Breast epithelium (tissue), 4 donors: ENCODE measurements at places on chromosomes 7 and 10.

DNA sequence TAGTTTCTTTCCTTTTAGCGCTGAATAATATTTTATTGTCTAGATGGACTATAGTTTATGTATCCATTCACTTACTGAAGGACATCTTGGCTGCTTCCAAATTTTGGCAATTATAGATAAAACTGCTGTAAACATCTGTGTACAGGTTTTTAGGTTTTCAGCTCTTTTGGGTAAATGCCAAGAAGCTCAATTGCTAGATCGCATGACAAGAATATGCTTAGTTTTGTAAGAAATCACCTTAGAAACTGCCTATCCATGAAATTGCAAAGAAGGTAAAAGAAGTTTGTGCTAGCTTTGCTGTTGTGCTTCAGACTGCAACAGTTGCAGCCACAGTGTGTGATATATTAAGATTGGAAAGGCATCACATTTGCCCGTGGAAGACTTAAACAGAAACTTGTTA, 103.2 kb upstream of the TNS3 start:
- no peaks in the 10 kb centered on the region for H3K36me3 ChIP-seq
- H3K4me3 ChIP-seq = no peak overlapping the region
- H3K27me3 ChIP-seq = no peaks in the 10 kb centered on the region
- no peaks in the 10 kb centered on the region for H3K4me1 ChIP-seq
- DNase-seq = no peak

- no peaks in the 10 kb centered on the region for H3K36me3 ChIP-seq
- peaks cover 23% of the 10 kb centered on the region for H3K4me1 ChIP-seq
- peak overlapping the region; percentile 31 for H3K4me3 ChIP-seq
- peak overlapping the region; percentile 96 for H3K27ac ChIP-seq
- no peaks in the 10 kb centered on the region for H3K27me3 ChIP-seq
Measured at GRCh38 chr7:73742338-73742752, 3.7 kb upstream of the ABHD11 start.

DNA sequence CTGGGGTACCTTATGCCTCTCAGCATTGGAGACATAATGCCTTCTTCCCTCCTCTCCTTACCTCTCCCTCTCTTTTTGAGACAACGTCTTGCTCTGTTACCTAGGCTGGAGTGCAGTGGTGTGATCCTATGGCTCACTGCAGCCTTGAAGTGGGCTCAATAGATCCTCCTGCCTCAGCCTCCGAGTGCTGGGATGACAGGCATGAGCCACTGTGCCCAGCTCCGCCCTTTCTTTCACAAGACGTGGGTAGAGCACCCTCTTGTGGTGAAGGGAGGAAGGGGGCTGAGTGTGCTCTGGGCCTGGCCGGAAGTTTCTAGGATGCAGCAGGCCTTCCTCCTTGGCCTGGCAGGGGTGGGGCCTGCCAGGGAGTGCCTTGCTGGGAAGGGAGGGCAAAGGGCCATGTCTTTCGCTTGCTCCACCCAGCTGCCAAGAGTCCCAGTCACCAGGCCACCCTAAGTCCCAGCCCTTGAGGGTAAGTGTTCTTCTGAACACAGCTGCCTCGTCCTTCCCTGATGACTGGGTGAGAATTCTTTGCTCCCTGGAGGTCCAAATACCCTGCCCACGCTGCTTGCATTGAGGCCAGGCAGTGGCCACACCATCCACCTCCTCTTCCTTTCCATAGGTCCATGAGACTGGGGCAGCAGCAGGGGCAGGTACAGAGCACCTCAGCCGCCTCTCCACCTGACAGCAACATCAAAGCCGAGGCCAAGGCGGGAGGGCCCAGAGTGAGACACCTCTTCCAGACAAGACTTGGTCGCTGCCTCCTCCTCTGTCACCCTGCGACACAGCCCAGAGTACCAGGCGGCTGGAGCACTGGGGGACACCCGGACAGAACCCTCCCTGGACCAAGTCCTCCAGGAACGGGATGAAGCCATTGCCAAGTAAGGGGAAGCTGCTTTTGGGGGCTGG, 3.7 kb downstream of the ABHD11 start:
- H3K36me3 ChIP-seq = no peaks in the 10 kb centered on the region
- peak overlapping the region; percentile 80 for H3K27ac ChIP-seq
- H3K27me3 ChIP-seq = no peaks in the 10 kb centered on the region
- DNase-seq = peak; percentile 84
- peaks cover 8% of the 10 kb centered on the region for H3K4me1 ChIP-seq
- H3K4me3 ChIP-seq = no peak overlapping the region

DNA sequence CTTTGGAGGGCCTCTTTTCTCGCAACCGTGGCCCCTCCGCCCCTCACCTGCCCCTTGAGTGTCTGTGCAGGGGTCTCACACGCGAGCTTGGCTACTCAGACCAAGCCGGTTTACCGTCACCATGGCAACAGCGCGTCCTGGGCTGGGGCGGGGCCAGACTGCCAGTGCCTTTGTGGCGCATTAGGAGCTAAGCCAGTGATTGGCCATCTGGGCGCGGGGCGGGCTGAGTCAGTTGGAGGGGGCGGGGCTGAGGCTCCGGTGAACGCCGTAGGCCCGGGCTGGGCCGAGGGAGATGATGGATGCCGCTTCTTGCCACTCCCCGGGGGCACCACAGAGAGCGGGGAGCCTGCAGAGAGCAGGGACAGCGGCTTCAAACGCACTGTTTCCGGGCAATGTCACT, 48.7 kb upstream of the FXYD4 start:
- H3K36me3 ChIP-seq = no peaks in the 10 kb centered on the region
- DNase-seq = peak; percentile 58
- peak overlapping the region; percentile 67 for H3K27ac ChIP-seq
- no peaks in the 10 kb centered on the region for H3K4me1 ChIP-seq
- H3K4me3 ChIP-seq = peak overlapping the region; percentile 34
- H3K27me3 ChIP-seq = no peaks in the 10 kb centered on the region

GRCh38 chr7:55475855-55476803, 96.2 kb downstream of the VOPP1 start:
- H3K4me3 ChIP-seq = no peak overlapping the region
- no peak overlapping the region for H3K27ac ChIP-seq
- no peak for DNase-seq
- H3K4me1 ChIP-seq = no peaks in the 10 kb centered on the region

GRCh38 chr7:17590221-17590620, 291.8 kb downstream of the AHR start:
- H3K27me3 ChIP-seq = no peaks in the 10 kb centered on the region
- no peaks in the 10 kb centered on the region for H3K4me1 ChIP-seq
- no peak overlapping the region for H3K4me3 ChIP-seq
- no peak for DNase-seq
- H3K36me3 ChIP-seq = no peaks in the 10 kb centered on the region
- H3K27ac ChIP-seq = no peak overlapping the region

GRCh38 chr7:98107313-98107721, 655 bp downstream of the LMTK2 start:
- peak overlapping the region; percentile 89 for H3K27ac ChIP-seq
- H3K27me3 ChIP-seq = no peaks in the 10 kb centered on the region
- H3K4me3 ChIP-seq = peak overlapping the region; percentile 99
- H3K36me3 ChIP-seq = no peaks in the 10 kb centered on the region

GRCh38 chr7:108598153-108598552, 28.5 kb downstream of the DNAJB9 start:
- DNase-seq = no peak
- no peak overlapping the region for H3K27ac ChIP-seq
- no peak overlapping the region for H3K4me3 ChIP-seq
- no peaks in the 10 kb centered on the region for H3K4me1 ChIP-seq
- H3K36me3 ChIP-seq = no peaks in the 10 kb centered on the region

DNA sequence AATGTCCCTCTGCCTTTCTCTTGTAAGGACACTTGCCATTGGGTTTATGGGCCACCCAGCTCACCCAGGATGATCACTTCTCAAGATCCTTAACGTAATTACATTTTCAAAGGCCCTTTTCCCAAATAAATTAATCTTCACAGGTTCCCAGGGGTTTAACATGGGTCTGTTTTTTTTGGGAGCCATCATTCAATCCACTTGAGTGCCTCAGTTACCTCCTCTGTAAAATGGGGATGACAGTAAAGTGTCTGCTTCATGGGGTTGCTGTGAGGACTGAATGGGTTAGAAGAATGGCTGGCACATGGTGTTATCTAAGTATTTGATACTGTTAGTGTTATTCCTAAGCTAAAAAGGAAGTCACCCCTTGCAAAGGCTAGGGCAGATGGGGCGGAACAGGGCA, 7.4 kb downstream of the C10orf105 start:
- no peak overlapping the region for H3K4me3 ChIP-seq
- H3K4me1 ChIP-seq = peaks cover 27% of the 10 kb centered on the region
- no peaks in the 10 kb centered on the region for H3K27me3 ChIP-seq

GRCh38 chr7:27103489-27104226, 1.2 kb upstream of the HOXA2 start:
- H3K27ac ChIP-seq = peak overlapping the region; percentile 94
- H3K4me3 ChIP-seq = peak overlapping the region; percentile 83
- no peaks in the 10 kb centered on the region for H3K4me1 ChIP-seq

DNA sequence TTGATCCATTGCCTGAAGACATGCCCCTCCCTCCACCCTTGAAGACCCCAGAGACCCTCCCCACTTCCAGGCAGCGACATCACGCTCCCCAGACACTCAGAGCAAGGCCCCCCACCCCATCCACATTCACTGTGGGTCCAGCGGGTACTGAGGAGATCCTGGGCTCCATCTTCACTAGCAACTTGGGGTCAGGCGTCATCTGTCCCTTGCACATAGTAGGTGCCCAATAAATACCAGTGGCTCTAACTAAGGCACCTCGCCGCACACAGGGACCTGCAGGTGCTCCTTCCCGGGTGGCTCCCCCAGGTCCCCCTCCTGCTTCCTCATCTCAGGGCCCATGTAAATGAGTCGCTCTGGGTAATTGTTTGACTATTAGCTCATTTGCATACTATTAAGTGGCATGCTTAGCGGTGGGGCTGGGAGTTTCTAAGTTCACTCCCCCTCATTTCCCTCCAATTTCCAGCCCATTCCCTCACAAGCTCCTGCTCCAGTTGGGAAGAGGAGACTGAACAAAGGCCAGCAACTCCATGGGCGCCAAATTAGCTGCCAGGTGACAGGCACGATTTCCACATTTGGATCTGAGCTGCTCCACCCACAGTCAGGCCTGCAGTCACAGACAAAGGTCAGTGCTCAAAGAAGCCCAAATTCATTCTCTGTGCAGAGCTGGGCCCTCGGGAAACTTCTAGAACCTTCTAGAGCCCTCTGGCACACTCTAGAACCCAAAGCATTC, 29.7 kb downstream of the EBF3 start:
- no peak overlapping the region for H3K27ac ChIP-seq
- no peaks in the 10 kb centered on the region for H3K4me1 ChIP-seq
- no peak overlapping the region for H3K4me3 ChIP-seq
- H3K27me3 ChIP-seq = no peaks in the 10 kb centered on the region

DNA sequence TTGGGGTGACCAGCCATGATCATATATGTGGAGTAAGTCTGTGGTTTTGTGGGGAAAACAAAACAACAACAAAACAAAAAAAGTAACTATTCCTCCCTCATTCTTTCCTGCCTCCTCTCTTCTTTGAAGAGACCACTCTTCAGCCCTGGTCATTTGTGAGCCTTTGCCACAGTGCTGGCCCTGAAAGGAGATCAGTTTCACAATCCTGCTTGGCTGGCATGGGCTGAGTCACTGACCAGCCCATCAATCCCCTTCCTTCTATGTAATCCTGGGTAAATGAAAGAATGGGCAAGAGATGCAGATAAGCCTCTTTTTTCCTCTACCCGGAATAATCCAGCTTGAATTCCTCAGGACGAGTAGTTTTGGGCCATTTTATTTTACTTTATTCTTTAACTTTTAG, 13.6 kb downstream of the CSTF2T start:
- DNase-seq = no peak
- H3K4me3 ChIP-seq = no peak overlapping the region
- H3K27ac ChIP-seq = no peak overlapping the region
- no peaks in the 10 kb centered on the region for H3K36me3 ChIP-seq
- H3K4me1 ChIP-seq = no peaks in the 10 kb centered on the region

GRCh38 chr10:74244097-74244685, 93.2 kb downstream of the ADK start:
- H3K4me1 ChIP-seq = no peaks in the 10 kb centered on the region
- no peak overlapping the region for H3K27ac ChIP-seq
- H3K27me3 ChIP-seq = no peaks in the 10 kb centered on the region
- H3K4me3 ChIP-seq = no peak overlapping the region

- H3K36me3 ChIP-seq = no peaks in the 10 kb centered on the region
- peaks cover 20% of the 10 kb centered on the region for H3K4me1 ChIP-seq
- no peaks in the 10 kb centered on the region for H3K27me3 ChIP-seq
- peak; percentile 26 for DNase-seq
- no peak overlapping the region for H3K4me3 ChIP-seq
Measured at GRCh38 chr10:24552346-24553016, 171.2 kb downstream of the ARHGAP21 start.

GRCh38 chr10:119466655-119467054, 75.9 kb downstream of the RGS10 start:
- H3K27me3 ChIP-seq = no peaks in the 10 kb centered on the region
- no peak overlapping the region for H3K4me3 ChIP-seq
- no peaks in the 10 kb centered on the region for H3K36me3 ChIP-seq
- no peak for DNase-seq

DNA sequence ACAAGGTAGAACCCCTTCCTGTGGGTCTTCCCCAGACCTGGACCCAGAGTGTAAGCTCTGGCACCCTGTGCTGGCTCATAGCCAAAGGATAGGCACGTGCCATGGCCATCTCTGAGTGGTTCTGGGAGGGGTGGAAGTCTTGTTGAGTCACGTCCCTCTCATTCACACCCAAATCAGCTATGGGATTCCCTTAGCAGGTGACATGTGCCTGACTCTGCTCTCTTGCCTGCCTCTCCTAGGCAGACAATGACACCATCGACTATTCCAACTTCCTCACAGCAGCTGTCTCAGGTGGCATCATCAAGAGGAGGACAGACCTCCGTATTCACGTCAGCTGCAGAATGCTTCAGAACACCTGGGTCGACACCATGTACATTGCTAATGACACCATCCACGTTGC, 59.8 kb downstream of the C10orf120 start:
- no peak overlapping the region for H3K4me3 ChIP-seq
- no peak for DNase-seq
- no peaks in the 10 kb centered on the region for H3K27me3 ChIP-seq
- no peak overlapping the region for H3K27ac ChIP-seq
- H3K4me1 ChIP-seq = no peaks in the 10 kb centered on the region

GRCh38 chr10:102065561-102066398, 631 bp downstream of the HPS6 start:
- H3K36me3 ChIP-seq = no peaks in the 10 kb centered on the region
- no peak for DNase-seq
- H3K4me3 ChIP-seq = peak overlapping the region; percentile 73
- H3K4me1 ChIP-seq = no peaks in the 10 kb centered on the region
- no peaks in the 10 kb centered on the region for H3K27me3 ChIP-seq

DNA sequence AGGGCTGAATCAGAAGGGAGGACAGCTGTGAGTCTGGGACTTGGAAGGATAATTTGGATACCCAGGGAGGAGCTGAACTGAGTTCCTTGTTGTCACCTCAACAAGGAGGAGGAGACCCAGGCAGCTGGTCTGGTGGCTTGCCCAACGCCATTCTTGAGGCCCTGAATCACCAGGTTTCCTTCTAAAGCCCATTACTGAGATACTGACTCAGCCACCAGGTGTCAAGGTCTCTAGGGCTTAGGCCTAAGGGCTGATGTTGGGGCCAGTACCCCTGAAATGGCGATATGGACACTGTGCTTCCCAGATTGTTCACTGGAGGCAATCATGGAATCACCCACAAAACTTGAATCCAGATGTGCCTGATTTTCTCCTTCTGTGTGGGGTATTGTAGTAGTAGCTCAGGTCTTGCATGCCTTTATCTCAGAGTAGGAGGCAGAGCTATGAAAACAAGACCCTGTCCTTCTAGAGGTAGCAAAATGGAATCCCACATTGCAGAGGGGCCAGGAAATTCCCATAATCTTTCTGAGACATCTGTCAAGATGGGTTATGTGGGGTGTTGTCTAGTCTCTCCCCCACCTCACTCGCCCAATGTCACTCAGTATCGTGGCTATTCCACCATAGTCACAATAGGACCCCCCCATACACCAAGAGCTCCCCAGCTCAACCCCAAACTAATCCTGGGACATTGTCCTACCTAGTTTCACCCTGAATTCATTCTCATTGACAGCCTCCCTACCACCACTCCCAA, 1.8 kb upstream of the ATG9B start:
- H3K27me3 ChIP-seq = no peaks in the 10 kb centered on the region
- no peaks in the 10 kb centered on the region for H3K36me3 ChIP-seq
- DNase-seq = no peak
